ENCODE measurements at places on chromosomes 2 and 18.

- DNase-seq: no peak
These were observed 140.3 kb upstream of the RASGRP3 start for GRCh38 chr2:33336036-33336625.

GRCh38 chr18:72181241-72181764 is 362.8 kb downstream of the CBLN2 start:
- no peak for DNase-seq

- DNase-seq: no peak
These were observed 56.0 kb upstream of the GRB14 start for GRCh38 chr2:164677271-164677670.

DNA sequence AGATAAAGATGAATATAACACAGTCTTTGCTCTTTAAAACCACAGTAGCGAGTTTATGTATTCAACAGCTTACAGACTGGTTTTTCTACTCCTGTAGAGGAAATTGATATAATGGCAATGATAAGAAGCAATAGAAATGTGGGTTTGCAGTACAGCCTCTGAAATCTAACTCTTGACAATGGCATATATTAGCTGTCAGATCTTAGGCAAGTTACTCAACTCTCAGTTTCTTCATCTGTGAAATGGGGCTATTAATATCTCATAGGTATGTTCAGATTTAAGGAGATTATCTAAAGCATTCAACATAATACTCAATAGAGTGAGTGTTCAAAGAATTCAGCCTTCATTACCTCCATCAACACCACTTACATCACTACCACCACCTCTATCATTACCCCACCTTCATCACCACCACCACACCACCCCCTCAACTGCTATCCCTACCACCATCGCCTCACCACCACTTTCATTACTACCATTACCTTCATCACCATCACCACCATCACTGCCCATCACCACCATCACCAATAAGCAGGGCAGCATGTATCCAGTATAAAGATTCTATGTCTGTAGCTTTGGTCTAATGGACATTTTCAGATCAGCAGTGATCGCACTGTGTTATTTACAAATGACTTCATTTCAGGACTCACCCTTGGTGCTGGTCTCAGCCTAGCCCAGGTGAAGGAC is 22.7 kb downstream of the AOX1 start:
- no peak for DNase-seq

DNA sequence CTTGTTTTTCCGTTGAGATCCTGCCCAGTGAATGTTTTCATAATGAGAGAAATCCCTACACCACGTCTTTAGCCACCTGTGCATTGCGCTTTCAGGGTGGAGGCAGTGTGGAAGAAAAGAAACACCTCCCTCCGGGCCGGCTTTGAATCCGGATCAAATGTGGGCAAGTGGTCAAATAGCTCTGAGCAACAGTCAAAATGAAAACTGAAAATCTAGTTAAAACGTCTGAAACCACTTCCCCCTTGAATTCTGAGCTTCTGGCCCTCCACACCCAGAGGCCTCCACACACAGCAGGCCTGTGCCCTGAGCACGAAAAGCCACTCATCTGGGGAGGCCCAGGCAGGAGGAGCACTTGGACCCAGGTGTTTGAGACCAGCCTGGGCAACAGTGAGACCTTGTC is 263.6 kb upstream of the SALL3 start:
- no peak for DNase-seq

- DNase-seq: no peak
These were observed 364.1 kb downstream of the SETBP1 start for GRCh38 chr18:45044787-45045186.

DNA sequence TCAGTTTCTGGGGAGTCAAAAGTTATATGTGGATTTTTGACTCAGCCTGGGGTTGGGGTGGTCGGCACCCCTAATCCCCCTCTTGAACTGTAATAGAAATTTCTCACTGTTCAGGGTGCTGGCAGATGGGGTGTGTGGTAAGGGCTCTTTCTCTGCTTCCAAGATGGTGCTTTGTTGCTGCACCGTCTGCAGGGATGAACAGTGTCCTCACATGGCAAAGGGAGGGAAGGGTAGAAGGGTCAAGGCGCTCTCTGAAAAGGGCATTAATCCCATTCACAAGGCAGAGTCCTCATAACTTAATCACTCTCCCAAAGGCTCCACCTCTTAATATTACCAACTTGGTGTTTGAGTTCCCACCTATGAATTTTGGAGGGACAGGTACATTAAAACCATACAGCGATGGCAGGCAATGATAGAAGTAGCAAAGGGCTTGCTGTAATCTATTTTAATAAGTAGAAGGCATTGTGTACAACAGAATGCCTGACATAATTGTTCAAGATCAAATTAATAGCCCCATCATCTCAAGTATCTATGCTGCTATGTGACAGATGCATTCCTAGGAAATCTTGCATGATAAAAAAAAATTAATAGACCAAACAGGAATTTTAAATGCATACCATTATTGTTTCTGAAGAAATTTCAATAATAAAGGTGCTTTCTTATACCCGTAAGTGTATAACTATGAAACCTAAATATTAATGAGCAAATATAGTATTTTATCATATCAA is 28.1 kb downstream of the MMADHC start:
- no peak for DNase-seq

DNA sequence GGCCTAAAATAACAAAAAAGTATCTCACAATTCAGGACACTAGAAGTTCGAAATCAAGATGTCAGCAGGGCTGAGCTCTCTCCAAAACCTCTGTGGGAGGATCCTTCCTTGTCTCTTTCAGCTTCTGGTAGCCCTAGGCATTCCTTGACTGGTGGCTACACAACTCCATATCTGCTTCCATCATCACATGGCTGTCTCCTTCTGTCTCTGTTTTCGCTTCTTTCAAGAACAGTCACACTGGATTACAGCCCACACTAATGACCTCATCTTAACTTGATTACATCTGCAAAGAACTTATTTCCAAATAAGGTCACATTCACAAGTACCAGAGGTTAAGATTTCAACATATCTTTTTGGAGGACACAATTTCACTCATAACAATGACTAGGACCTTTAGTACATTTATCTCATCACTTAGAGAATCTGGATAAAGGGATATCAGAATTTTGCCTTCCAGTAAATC is 275.2 kb downstream of the IRS1 start:
- DNase-seq: no peak

GRCh38 chr2:161085149-161085548 is 75.1 kb upstream of the TANK start:
- DNase-seq: no peak

GRCh38 chr2:196697825-196698224 is 58.3 kb downstream of the CCDC150 start:
- DNase-seq: no peak
